Activated T-helper 1 cell treated with Interleukin-2 at 50 U/mL for 16 hours (primary cell): ENCODE measurements at places on chromosomes 5 and 9.

DNA sequence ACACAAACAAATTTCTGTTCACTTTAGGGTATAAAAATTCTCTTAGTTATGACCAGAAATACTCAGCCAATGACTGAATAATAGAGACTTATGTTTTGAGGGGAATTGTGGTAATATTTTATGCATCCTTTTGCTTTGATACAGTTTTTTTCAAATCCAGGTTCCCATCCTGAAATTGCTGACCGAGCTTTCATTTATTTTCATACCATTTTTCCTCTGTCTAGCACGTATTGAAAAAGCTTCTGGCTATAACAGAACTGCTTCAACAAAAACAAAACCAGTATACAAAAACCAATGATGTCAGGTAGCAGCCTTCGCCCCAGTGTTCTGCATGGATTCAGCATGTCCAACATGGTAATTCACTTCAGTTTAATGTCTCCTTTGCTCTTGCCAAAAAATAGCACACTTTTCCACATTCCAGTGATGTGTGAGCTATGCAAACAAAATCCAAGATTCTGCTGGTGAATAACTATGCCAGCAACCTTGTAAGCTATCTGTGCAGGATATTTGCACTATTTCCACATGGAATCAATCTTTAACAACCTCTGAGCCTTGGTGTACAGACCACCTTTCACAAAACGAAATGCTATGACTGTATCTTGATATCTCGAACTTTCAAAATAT is 22.0 kb downstream of the CCNH start:
- no peak for DNase-seq

DNA sequence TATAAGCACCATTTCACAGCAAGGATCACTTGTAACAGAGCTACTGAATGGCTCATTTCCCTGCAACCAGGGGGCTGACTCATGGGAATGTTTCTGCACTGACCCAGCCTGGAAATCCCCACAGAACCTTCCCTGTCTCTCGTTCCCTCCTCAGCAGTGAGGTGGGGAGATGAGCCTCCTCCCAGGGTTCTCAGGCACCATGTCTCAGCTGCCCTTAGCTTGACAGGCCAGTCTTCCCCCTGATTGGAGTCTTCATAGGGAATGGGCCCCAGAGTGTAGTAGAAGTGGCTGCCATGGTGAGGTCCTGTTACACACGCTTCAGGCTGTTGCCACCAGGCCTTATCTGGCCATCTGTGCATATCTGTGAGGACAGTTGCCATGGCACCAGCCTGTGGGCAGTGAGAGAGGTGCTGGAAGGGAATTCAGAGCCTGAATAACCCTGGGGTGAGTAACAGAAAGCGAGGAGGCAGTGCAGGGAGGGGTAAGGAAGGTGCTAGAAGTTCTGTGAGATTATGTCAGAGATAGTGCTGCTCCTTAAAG is 324.4 kb downstream of the ENC1 start:
- DNase-seq = no peak

- no peak for DNase-seq
Measured at GRCh38 chr5:13501176-13501575, 443.3 kb downstream of the DNAH5 start.

DNA sequence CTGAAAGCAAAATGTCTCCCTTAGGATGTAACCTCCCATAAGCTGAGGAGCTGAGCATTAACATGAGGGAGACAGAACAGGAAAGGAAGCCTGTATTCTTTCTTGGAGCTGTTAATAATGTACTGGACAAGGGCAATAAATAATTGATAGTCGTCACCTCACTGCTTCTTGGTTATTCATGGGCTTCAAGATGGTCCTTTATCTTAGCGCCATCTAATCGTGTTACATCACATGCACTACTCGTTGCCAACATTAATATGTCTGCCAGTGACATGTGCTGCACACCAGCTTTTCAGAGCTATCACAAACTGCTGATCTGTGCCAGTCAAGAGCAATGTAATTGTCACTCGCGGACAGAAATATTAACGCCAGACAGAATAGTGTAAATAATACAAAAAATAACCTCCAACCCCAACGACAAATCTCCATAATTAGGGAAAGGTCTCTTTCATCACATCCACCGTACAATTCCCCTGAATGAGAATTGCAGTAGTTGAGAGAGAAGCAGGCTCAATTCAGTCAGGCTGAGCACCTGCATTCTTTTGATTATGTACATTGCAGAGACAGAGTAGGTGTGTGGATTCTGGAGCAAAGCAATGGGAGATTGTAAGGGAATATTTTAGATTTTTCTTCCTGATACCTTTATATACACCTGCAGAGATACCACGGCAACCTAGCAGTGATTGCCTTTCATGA is 267.1 kb downstream of the SPATA31D1 start:
- DNase-seq = no peak

DNA sequence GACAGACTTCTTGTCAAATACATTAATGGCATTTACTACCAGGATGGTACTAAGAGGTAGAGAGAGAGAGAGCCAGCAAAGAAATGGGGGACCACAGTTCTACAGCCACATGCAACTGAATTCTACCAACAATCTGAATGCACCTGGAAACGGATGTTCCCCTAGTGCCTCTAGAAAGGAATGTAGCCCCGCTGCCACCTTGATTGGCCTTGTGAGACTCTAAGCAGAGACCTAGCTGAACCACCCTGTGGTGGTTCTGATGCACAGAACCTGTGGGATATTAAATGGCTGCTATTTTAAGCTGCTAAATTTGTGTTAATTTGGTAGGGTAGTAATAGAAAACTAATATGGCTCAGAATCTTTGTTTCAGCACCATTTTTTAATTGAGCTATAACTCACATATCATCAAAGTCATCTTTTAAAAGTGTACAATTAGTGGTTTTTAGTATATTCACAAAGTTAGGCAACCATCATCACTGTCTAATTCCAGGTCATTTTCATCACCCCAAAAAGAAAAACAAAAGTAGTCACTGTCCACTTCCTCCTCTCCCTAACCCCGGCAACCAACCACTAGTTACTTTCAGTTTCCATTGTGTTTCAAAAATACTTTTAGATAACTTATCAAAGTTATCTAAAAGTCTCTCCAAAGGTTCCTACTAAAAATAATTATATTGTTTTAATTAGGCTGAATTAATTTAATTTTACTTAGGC is 51.7 kb downstream of the CPLANE1 start:
- no peak for DNase-seq

DNA sequence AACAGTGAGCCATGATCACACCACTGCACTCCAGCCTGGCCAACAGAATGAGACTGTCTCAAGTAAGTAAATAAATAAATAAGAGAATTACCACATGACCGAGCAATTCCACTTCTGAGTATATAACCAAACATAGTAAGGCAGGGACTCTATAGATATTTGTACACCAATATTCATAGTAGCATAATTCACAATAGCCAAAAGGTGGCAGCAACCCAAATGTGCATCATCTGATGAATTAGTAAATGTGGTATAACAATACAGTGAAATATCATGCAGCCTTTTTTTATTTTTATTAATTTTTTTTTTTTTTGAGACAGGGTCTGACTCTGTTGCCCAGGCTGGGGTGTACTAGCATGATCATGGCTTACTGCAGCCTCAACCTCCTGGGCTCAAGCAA is 33.1 kb downstream of the ALDH7A1 start:
- no peak for DNase-seq

- DNase-seq = no peak
Measured at GRCh38 chr9:132404228-132404881, 2.3 kb downstream of the TTF1 start.

DNA sequence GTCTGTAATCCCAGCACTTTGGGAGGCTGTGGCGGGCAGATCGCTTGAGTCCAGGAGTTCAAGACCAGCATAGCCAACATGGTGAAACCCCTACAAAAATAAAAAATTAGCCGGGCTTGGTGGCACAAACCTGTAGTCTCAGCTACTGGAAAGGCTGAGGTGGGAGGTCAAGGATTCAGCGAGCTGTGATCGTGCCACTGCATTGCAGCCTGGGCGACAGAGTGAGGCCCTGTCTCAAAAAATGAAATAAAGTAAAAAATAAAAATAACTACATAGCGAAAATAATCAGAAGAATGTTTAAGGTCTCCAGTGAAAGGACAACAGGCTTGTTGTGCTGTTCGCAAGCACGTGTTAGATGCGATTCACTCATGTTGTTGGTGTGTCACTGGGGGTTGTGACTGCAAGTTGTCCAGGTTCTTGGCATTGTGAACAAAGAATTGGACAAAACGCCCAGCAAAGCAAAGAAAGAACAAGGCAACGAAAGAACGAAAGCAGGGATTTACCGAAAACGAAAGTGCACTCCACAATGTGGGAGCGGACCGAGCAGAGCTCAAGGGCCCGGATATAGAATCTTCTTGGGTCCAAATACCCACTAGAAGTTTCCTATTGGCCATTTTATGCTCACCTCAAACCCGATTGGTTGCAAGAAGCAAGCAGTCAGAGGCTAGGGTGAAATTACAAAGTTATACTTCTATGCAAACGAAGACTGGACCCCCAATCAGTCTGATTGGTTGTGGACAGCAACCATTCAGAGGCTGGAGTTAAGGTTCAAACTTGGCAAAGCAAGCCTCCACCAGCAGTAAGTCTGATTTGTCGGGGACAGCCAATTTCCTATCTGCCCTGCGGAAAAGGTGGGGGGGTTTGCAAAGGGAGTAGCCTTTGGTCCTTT is 844 bp upstream of the MCCC2 start:
- no peak for DNase-seq

DNA sequence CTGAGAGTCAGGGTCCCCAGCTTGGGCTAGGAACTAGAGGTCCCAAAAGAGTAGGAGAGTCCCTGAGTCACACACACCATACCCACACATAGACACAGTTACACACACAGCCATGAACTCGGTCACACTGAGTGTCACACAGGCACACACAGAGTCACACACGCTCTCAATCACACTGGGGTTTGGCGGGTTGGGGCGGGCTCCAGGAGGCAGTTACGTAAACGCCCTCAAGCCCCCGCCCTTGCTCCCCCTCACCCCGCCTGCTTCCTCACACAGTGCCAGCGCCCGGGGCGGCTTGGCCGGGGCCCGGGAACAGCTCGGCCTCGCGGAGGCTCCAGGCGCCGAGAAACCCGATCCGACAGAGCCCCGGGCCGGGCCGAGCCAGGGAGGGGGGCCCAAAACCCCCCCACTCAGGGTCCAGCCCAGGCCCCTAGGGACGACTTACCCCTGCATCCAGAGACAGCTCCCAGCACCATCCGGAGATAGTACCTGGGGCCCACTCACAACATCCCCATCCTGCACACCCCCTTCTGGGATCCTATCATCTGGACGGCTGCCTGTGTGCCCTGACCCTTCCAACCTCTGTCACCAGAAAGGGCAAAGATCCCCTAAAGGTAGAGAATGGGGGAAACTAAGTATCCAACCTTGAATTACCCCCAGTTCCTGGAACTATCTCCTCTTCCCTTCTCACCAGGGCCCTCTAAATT is 3.5 kb upstream of the CNTFR start:
- DNase-seq = no peak

GRCh38 chr5:160643616-160644240 is 208.3 kb downstream of the ATP10B start:
- DNase-seq = no peak

- DNase-seq = no peak
Measured at GRCh38 chr5:62330302-62330701, 24.3 kb downstream of the KIF2A start.

- DNase-seq = no peak
Measured at GRCh38 chr5:83400241-83400640, 71.3 kb upstream of the VCAN start.

DNA sequence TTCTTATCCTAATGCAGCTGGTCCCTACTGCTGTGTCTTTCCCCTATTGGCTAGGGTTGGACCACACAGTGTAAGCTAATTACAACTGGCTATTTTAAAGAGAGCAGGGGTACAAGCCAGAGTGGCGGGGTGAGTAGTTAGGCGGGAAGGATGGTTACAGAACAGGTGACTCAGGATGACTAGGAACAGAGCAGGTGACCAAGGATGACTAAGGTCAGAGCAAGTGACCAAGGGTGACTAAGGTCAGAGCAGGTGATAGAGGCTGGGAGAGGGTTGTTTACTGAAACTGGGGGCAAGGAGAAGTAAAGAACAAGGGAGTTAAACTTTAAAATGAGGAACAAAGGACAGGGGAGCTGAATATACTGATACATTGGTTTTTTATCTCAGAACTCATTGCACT is 125.4 kb downstream of the PTTG1 start:
- DNase-seq = no peak

DNA sequence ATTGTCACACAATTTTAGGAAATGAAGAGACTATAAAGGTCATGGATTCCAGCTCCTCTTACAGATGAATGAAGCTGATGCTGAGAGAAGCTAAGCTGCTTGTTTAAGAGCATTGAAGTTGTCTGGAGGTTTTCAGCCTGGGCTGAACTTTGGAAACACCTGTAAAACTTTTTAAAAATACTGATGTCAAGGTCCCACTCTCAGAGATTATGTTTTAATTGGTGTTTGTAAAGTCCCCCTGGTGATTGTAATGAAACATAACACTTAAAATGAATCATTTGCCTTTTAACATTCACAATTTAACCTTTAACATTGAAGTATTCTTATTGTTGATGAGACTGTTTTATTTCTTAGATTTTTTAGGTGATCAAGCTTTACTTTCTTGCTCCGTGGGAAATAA is 16.4 kb downstream of the RAD23B start:
- no peak for DNase-seq

- peak; percentile 47 for DNase-seq
Measured at GRCh38 chr9:126915281-126915816, 767 bp downstream of the RALGPS1 start.

GRCh38 chr5:172683645-172684471 is 42.8 kb downstream of the NEURL1B start:
- DNase-seq = peak; percentile 34
